Right renal pelvis (tissue), 4 donors: ENCODE measurements at places on chromosomes 11 and 22.

DNA sequence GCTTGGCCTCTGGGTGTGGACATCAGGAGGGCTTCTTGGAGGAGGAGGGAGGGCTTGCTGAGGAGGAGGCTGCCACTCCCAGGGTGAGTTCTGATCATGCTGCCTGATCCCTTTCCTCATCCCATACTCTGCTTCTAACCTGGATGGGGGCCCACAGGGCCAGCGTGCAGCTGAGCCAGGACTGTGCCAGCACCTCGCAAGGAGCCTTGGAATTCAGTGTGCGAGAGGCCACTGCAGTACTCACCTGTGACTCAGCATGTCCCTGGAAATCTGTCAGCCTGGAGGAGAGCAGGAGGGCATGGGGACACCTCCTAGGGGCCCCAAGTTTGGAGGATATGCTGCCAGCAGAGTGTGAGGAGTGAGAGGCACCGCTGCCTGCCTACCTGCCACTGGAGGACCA, 4.2 kb upstream of the GAB4 start:
- no peak for DNase-seq

DNA sequence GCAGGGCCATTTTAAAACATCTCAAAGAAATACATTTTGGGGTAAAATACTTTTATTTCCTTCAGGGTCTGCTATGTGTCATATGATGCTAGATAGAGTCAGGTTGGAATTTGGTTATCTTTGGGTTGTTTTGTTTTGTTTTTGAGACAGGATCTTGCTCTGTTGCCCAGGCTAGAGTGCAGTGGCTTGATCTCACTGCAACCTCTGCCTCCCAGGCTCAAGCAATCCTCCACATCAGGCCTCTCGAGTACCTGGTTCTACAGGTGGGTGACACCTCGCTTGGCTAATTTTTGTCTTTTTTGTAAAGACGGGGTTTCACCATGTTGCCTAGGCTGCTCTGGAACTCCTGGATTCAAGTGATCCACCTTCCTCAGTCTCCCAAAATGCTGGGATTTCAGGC, 17.3 kb downstream of the DENND5A start:
- DNase-seq, result no peak

DNA sequence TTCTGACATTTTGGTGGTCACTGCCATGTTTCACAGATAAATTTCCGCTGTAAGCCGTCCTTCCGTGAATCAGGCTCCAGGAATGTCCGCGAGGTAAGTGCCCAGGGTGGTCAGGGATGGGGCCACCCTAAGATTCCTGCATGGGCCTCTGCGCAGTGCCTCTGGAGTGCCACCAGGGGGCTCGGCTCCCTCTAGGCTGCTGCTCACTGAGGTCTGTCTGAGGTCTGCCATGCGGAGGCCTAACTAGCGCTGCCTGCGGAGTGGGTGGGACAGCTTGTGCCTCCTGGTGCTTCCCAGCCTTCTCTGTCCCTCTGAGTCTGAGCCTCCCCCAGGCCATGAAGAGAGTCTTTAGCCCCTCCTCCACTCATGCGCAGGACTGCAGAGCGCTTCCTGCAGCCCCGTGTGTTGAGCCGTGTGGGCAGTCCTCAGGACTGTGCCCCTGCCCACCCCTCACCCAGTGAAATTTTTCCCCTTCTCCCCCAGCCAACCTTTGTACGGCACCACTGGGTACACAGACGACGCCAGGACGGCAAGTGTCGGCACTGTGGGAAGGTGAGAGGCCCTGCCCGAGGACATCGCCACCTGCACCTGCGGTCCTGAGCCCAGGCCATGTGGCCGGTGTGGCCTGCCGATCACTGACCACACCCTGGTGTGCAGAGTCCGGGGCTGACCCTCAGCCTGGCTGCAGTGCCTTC, 11.9 kb upstream of the MDK start:
- no peak for DNase-seq

DNA sequence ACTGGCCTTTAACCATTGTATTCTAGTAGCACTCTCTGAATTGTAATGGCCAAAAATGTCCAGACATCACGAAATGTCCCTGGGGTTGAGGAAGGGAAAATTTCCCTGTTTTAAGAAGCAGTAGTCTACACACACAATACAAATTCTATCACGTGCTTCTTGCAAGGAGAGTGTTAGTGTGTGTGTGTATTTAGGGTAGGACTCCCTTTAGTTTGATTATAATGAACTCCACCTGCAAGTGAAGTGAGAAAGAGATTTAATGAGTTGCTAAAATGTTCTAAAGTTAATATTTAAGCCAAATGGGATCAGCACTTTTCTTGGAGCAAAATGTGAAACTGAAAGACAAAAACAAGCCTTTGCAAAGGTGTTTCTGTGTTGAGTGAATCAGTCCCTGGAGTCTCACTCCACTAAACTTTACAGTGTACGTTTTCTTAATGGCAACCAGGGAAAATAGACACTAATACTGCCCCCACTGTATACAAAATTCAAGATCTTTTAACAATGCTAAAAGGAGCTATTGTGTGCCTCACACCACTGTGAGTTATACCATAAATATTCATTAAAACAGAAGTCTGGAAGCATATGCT, 590.3 kb upstream of the TENM4 start:
- DNase-seq, result no peak

DNA sequence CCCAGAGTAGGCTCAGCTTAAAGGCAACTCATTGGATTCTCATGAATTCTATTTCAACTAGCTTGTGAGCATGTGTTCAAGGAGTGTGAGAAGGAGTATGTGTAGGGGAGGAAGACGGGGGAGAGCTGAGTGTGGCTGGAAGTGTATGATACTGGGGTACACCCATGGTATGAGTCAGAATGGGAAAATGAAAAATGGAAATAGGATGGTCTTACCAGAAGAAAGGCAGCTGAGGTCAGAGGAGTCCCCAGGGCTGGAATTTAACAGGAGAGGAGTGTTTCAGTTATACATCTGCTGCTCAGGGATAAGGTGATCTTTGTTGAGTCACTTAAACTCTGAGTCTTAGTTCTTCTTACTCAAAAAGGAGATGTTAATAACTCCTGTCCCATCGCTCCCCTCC, 6.7 kb upstream of the ADAMTS15 start:
- DNase-seq, result no peak

DNA sequence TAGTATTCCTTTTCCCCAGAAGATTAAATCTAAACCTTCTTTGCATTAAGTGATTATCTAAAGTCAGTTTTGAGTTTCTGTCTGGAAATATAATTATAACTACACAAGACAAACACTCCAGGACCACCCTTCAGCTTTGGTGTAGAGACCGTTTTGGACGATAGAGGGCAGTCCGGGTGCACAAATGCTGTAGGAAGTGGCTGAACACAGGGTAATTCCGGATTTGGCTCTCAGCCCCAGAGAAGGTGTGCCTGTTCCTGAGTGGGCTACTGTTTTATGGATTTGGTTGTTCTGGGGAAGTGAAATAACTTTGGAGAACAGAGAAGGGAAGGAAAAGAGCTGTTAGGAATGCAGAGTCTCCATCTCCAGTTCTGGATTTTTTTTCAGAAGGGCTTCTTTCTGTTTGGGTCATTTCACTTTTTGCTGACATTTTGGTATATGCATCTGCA, 14.8 kb downstream of the EXT2 start:
- peak; percentile 23 for DNase-seq

- peak; percentile 24 for DNase-seq
Observed at GRCh38 chr11:35192347-35192746, 53.4 kb downstream of the CD44 start.

- peak; percentile 74 for DNase-seq
Observed at GRCh38 chr11:102495161-102496042, 35.1 kb downstream of the MMP7 start.

DNA sequence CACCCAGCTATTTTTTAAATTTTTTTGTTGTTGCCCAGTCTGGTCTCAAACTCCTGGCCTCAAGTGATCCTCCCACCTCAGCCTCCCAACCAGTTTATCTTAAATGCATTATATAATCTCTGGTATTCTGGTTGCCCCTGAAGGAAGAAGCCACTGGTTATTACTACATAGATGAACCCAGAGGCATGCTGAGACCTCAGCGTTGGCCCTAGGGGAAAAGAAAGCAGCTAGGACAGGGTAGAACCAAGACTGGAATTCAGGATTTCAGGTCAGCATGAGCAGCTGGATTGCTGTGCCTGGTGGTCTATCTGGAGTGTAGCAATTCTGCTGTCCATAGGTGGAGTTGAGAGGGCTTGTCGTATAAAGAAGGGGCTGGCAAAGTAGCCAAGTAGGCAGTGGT, 67.2 kb downstream of the PARVA start:
- DNase-seq, result no peak

DNA sequence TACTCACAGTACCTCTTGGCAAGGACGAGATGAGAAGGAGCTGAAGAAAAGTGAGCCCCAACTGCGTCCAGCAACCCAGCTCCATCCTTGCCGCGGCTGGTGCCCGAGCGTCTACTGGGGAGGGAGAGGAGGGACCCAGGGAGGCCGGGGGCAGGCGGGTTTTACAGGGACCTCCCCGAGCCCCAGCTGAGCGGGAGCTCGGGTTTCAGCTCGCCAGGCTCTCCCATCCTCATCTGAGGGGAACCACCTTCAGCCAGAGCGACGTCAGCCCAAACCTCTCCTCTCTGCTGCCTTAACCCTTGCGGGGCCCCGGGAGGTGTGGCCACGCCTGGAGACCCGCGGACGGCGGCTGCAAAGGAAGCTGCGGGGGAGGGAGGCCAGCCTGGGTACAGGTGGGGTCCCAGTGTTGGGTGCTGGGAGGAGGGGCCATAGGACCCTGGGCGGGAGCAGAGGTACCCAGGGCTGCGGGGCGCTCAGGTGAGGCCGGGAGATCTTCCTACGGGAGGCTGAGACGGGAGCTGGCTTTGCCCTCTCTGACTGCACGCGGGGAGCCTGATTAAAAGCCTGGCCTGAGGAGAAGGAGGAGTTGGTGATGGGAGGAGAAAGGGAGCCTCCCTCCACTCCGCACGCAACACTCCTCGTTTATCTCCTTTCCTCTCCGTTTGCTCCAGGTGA, at the start of gene PAMR1:
Gene PAMR1 (minus strand): TSS at position 116 of the 675 bp plus-strand sequence. CDS start 31 bp downstream, at position 85.
- DNase-seq, result peak; percentile 52

DNA sequence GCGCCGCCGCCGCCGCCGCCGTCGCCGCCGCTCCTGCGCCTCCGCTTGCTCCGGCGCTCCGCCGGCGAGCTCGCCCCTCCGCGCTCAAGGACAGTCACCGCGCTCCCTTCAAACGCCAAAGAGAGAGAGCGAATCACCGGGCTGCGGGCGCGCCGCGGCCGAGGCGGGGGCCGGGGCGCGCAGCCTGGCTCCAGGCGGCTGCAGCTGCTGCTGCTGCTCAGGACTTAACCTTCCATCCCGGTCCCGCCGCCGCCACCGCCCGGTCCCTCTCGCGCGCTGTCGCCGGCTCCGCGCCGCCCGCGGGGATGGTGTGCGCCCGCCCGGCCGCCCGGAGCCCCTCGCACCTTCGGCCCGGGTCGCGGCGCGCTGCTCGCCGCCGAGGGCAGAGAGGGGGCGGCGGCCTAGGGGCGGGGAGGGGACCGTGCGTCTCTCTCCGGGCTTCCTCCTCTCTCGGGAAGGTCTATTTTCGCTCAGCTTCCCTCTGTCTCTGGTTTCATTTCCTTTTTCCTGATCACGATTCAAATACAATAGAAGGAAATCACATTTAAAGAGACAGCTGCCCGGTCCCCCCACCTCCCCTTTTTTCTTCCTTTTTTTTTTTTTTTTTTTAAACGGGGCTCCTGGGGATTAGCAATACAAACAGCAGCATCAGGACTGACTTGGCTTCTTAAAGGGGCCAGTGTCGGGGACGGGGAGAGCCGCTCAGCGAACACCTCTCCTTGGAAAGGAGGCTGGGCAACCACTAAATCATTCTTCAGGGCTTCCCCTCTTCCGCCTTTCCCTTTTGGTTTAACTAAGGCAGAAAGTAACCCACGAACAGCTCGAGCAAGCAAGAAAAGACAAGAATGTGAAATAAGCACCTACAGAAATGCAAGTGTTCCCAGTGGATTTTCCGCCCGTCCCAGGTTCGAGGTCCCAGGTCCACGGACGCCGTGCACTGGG, 22.1 kb downstream of the LMO2 start:
- DNase-seq, result no peak

- DNase-seq, result no peak
Observed at GRCh38 chr11:19970944-19971343, 189.3 kb downstream of the DBX1 start.

DNA sequence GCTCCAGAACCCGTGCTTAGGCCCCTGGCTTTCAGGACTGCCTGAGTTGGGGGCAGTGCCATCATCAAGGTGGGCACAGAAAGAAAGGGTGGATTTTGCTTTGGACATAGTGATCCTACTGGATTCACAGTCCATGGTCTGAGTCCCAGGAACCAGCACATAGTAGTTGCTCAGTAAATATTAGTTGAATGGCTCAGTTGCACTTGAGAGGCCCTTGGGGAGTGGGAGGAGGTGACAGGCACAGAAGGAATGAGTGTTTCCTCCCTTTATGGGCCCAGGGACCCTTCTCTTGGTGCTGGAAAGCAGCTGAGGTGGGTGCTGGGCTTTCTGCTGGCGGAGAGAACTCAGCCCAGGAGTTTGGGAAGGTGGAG, 16.6 kb downstream of the ARHGEF17 start:
- no peak for DNase-seq

GRCh38 chr11:4027746-4028145, 66.9 kb upstream of the RRM1 start:
- no peak for DNase-seq

GRCh38 chr22:34814260-34815025, 251.5 kb upstream of the ISX start:
- DNase-seq, result no peak

GRCh38 chr22:30883586-30884145, 84.9 kb downstream of the MORC2 start:
- no peak for DNase-seq

- DNase-seq, result no peak
Observed at GRCh38 chr11:131217313-131218310, 152.8 kb upstream of the NTM start.

- no peak for DNase-seq
Observed at GRCh38 chr11:78248903-78249302, 60.2 kb downstream of the USP35 start.

- no peak for DNase-seq
Observed at GRCh38 chr11:127524618-127525017, 524.0 kb upstream of the KIRREL3 start.

GRCh38 chr11:108973402-108974162, 308.7 kb downstream of the DDX10 start:
- no peak for DNase-seq

GRCh38 chr11:2958251-2958650, 29.0 kb upstream of the PHLDA2 start:
- no peak for DNase-seq

- no peak for DNase-seq
Observed at GRCh38 chr11:73140213-73141030, 1.7 kb downstream of the FCHSD2 start.

DNA sequence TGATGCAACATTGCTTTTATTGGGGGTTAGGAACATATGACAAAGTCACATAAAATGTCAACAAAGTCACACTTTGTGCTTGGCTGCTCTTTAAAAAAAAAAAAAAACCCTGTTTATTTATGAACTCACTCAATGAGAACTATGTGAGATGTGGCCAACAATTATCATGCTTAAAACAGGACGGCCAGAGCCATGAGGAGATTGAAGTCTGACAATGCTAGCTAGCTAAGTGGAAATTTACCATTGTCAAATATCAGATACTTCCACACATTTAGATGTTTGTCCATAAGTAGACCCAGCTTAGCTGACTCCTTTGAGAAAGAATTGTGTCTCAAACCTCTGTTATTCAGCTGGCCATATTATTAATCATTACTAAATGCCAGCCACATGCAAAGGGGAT, 26.9 kb downstream of the BLID start:
- no peak for DNase-seq
